ENCODE measurements at places on chromosomes 6 and 20. TPM values are rescaled to one million over a fixed set of nuclear protein-coding genes. Genes with fewer than 3 reads are reported as not detected.

- H3K36me3 ChIP-seq, result no peaks in the 10 kb centered on the region
- H3K4me3 ChIP-seq, result no peak overlapping the region
These were observed 27.1 kb downstream of the ID4 start for GRCh38 chr6:19864285-19864684.

The ETV7 gene
- total RNA-seq, result 1.3 TPM

- no peak overlapping the region for H3K27ac ChIP-seq
- H3K27me3 ChIP-seq, result no peaks in the 10 kb centered on the region
- no peaks in the 10 kb centered on the region for H3K36me3 ChIP-seq
These were observed 236.9 kb downstream of the GMDS start for GRCh38 chr6:2008383-2008976.

The JAG1 gene
- total RNA-seq, result 30.6 TPM

- H3K36me3 ChIP-seq, result no peaks in the 10 kb centered on the region
- no peak overlapping the region for H3K4me3 ChIP-seq
- DNase-seq, result no peak
These were observed 72.5 kb downstream of the ARHGAP18 start for GRCh38 chr6:129637340-129638054.

DNA sequence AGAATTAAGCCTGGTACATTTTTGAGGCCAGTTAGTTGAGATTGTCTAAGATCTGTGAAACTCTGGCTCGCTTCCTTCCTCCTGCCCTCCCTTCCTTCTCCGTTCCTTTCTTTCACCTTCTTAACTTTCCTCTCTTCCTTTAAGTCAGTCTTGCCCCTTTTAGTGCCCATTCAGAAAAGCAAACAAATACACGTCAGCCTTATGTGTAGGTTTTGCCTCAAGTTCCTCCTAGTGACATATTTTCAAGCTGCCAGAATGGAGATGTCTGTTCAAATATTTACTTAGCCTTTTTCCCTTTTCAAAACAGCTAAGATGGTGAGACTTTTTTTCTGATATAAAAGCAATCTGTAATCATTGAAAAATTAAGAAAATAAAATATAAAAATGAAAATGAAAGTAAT lies 178.4 kb downstream of the FARS2 start:
- no peak overlapping the region for H3K27ac ChIP-seq
- no peak for DNase-seq
- H3K4me1 ChIP-seq, result no peaks in the 10 kb centered on the region
- no peak overlapping the region for H3K4me3 ChIP-seq

DNA sequence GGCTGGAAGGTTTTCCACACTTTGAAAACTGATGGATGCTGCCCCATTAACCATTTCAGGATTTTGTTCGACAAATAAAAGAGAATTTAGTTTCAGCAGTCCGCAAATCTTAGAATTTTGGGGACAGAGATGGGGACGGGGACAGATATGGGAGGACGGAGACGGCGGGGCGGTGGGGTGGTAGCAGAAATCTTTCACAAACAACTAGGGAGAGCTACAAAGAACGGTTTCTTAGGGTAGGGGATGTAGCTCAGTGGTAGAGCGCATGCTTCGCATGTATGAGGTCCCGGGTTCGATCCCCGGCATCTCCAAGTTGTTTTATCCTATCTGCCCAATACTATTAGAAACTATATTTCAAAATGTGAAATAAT lies 15.1 kb downstream of the HMGN4 start:
- peak overlapping the region; percentile 53 for H3K4me3 ChIP-seq
- peaks cover 13% of the 10 kb centered on the region for H3K4me1 ChIP-seq
- no peaks in the 10 kb centered on the region for H3K36me3 ChIP-seq
- H3K27me3 ChIP-seq, result no peaks in the 10 kb centered on the region

GRCh38 chr6:76803038-76803580 lies 660.2 kb downstream of the HTR1B start:
- DNase-seq, result no peak
- H3K27ac ChIP-seq, result no peak overlapping the region
- no peaks in the 10 kb centered on the region for H3K27me3 ChIP-seq
- H3K4me3 ChIP-seq, result no peak overlapping the region

GRCh38 chr6:151317103-151317994 lies 74.0 kb downstream of the ZBTB2 start:
- no peak overlapping the region for H3K4me3 ChIP-seq
- H3K27ac ChIP-seq, result no peak overlapping the region
- peaks cover 5% of the 10 kb centered on the region for H3K4me1 ChIP-seq
- DNase-seq, result no peak

GRCh38 chr6:38957426-38957825 lies 91.2 kb upstream of the GLP1R start:
- no peaks in the 10 kb centered on the region for H3K36me3 ChIP-seq
- no peaks in the 10 kb centered on the region for H3K4me1 ChIP-seq
- no peak for DNase-seq
- H3K27me3 ChIP-seq, result no peaks in the 10 kb centered on the region
- H3K27ac ChIP-seq, result no peak overlapping the region

DNA sequence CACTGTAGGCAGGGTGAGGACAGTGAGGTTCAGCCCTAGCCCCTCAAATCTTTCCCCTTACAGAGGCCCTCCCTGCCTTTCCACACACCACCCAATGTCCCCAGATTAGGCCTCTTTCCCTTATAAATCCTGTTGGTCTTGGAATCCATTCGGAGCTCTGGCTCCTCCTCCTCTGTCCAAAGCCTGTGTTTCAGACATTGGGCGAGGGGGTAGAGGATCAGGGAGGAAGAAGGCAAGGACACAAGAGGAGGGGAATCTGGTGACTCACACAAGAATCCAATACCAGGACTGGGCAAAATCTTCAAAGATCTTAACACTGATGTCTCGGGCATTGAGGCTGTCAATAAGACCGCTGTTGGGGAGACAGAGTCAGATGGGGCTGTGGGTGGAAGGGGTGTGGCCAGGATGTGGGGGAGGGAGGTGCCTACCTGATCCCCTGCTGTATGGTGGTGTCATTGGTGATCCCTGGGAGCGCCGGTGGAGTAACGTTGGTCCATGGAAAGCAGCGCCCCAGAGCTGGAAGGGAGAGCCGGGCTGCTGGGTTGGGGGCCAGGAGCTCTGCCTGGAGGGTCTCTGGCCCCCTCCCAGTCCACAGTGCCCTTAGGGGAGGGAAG lies 7.6 kb downstream of the SLC44A4 start:
- DNase-seq, result no peak
- no peaks in the 10 kb centered on the region for H3K4me1 ChIP-seq
- no peaks in the 10 kb centered on the region for H3K27me3 ChIP-seq
- no peaks in the 10 kb centered on the region for H3K36me3 ChIP-seq
- no peak overlapping the region for H3K27ac ChIP-seq

- H3K27me3 ChIP-seq, result no peaks in the 10 kb centered on the region
- no peak for DNase-seq
- no peak overlapping the region for H3K4me3 ChIP-seq
- H3K27ac ChIP-seq, result no peak overlapping the region
- no peaks in the 10 kb centered on the region for H3K36me3 ChIP-seq
These were observed 12.7 kb downstream of the ELOVL5 start for GRCh38 chr6:53336070-53336469.

- no peak overlapping the region for H3K27ac ChIP-seq
- no peaks in the 10 kb centered on the region for H3K4me1 ChIP-seq
- H3K4me3 ChIP-seq, result no peak overlapping the region
These were observed 88.1 kb upstream of the ZFP64 start for GRCh38 chr20:52279706-52280105.
